ENCODE measurements at places on chromosomes 6 and 20.

- DNase-seq: no peak
Observed at GRCh38 chr6:133001040-133001565, 186.7 kb downstream of the RPS12 start.

DNA sequence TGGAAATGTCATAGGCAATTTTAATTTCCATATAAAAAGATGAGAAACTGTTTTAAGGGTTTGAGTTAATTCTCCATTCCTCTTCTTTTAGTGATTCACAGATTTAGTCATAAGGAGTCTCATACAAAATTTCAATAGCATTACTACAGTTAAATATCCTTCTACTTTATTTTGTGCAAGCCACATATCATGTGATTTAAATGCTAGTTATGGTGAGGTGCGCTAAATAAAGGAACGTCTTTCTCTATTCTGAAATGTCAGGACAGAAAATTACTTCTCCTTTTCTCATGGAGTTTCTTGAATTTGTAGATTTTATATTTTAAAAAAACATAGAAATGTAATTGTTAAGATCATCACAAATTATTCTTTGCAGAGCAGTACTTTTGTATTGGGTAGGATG, 50.0 kb upstream of the SUPT3H start:
- no peak for DNase-seq

- DNase-seq: no peak
Observed at GRCh38 chr6:25066593-25066992, 130.8 kb upstream of the RIPOR2 start.

DNA sequence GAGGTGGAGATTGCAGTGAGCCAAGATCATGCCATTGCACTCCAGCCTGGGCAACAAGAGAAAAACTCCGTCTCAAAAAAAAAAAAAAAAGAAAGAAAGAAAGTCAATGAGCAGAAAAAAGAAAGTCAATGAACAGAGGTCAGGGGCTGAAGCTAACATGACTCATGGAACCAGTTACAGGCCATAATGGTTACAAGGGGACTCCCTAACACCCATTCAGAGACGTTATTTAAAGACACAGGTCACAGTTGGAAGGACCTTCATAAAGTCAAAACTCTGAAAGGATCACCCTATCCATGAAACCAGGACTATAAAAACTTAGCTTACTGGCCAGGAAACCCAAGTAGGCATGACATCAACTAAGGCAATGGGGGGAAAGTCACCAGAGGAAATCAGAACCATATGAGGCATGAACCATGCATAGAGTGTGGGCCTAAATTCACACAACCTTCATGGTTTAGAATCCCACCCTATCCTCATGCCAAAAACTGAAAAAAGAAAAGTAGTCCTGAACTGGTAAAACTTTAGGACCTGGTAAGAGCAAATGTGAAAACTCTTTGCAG, 18.2 kb downstream of the FBXL4 start:
- DNase-seq: no peak

DNA sequence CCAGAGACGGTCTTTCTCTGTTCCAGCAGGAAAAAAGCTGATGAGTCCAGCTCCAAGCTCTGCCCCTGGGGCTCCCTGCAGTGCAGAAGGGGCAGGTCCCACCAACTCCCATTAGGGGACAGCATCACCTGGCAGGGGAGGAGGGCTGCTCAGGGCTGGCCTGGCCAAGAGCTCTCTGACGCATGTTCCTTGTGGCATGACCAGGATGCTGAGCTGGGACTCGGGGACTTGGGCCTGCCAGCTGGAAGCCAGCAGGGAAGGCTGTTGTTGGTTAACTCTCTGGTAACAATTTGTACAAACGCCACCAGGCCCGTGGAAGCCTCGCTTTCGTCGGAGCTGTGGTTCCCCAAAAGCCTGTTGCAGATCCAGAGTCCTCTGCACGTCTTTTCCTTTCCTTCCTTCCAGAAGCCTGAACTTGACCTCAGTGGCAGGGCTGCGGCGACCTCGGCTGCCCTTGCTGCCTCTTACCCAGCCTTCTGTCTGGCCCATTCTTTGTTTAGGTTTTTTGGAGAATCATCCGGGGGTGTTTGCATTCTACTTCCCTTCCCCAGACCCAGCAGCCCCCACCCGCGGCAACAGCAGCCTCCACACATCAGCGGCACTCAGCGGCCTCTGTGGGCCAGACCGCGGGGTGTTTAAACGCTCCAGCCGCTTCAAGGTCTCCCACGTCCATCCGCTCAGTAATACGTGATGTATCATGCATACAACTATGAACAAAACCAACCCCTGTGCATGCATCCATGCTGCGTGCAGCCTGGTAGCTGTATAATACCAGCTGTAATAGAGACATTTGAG, 63.3 kb downstream of the GNAS-AS1 start:
- DNase-seq: no peak

DNA sequence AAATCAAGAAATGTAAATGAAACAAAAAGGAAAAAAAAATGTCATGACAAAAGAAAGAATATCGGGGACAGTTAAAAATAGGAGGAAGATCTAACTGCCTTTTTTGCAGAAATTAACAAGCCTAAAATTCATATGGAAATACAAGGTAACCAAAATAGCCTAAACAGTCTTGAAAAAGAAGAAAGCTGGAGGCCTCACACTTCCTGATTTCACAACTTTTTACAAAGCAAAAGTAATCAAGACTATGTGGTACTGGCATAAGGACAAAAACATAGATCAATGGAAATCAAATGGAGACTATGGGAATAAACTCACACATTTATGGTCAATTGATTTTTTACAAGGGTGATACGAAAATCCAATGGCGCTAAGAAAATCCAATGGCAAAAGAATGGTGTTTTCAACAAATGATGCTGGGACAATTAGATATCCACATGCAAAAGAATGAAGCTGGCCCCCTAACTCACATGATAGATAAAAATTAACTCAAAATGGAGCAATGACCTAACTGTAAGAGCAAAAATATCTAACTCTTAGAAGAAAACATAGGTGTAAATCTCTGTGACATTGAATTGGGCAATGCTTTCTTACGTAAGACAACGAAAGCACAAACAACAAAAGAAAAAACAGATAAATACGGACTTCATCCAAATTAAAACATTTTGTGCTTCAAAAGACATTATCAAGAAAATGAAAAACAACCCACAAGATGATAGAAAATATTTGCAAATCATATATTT, 24.5 kb downstream of the MAP3K5 start:
- no peak for DNase-seq

DNA sequence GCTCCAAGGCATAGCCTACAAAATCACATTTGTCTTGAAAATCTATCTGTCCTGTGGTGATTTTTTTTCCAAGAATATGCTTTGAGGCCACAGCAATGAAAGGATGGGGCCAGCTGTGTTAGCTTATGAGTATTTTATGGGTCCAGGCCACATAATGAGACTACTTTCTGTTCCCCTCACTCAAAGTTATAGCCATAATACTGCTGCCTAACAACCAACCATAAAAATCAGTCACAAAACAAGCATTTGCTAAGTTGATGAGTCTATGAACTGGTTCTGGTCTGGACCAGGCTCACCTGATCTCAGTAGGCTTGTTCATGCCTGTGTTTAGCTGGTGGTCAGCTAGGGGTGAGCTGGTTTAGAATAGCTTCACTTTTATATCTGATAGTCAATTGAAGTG, 192.5 kb upstream of the PLCB4 start:
- DNase-seq: no peak

- DNase-seq: no peak
Observed at GRCh38 chr20:13455713-13456112, 183.0 kb downstream of the TASP1 start.

- no peak for DNase-seq
Observed at GRCh38 chr6:135860361-135860760, 8.9 kb downstream of the PDE7B start.
